Fibroblast of upper back skin (primary cell): ENCODE measurements at places on chromosomes 1 and 21.

- DNase-seq, result peak; percentile 53
Observed at GRCh38 chr1:11719313-11720032, 16.5 kb upstream of the AGTRAP start.

GRCh38 chr21:31987696-31988095 lies 114.9 kb downstream of the HUNK start:
- DNase-seq, result no peak

- peak; percentile 35 for DNase-seq
Observed at GRCh38 chr1:234433563-234434285, 45.3 kb downstream of the TARBP1 start.

- DNase-seq, result peak; percentile 37
Observed at GRCh38 chr1:211305044-211305443, 21.6 kb upstream of the TRAF5 start.

GRCh38 chr1:11746795-11747487 lies 11.0 kb downstream of the AGTRAP start:
- no peak for DNase-seq

GRCh38 chr1:154328318-154329151 lies 3.2 kb downstream of the ATP8B2 start:
- peak; percentile 64 for DNase-seq

- peak; percentile 38 for DNase-seq
Observed at GRCh38 chr1:171718216-171718615, 23.6 kb downstream of the VAMP4 start.

DNA sequence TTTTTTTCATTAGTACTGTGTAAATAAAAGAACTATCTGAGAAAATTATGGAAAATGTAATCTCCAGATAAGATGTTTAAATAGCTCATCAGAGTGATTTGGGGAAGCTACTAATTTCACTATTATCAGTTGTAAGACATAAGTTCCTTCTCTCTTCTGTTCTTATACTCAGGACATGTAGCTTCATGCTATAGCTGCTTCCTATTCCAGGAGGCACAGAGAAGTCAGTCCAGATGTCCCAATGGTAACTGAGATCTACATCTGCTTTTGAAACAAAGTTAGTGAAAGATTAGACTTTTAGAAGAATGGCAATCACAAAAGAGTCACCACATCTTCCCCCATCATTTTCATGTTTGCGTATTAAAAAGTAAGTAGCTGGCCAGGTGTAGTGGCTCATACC lies 5.6 kb downstream of the MAP3K21 start:
- DNase-seq, result no peak

DNA sequence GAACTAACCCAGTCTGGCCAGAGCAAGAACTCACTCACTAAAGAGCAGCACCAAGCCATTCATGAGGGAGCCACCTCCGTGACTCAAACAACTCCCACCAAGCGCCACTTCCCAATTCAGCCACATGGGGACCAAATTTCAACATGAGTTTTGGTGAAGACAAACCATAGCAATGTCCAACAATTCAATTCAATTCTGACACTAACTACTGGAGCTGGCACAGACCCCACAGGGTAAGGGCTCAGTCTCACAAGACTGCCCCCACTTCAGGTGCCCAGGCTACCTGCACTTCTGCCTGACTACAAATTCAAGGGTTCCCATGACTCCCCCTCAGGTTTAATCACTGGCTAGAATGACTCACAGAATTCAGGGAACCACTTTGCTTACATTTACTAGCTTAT lies 48.8 kb upstream of the RAP1A start:
- DNase-seq, result no peak

GRCh38 chr1:180229483-180230415 lies at the start of gene LHX4:
TSS of gene LHX4 (plus strand) at chr1:180230264. CDS start at chr1:180230530, 266 bp downstream.
- DNase-seq, result no peak

DNA sequence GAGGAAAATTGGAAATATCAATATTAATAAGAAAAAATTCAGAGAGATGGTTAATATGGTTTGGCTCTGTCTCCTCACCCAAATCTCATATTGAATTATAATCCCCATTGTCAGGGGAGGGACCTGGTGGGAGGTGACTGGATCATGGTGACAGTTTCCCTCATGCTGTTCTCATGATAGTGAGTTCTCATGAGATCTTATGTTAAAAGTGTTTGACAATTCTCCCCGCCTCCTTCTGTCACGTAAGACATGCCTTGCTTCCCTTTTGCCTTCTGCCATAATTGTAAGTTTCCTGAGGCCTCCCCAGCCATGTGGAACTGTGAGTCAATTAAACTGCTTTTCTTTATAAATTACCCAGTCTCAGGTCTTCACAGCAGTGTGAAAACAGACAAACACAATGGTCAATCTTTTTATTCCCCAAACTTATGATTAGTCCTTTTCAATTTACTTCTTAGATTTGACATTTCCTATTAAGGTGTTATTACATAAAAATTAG lies 11.0 kb downstream of the EGLN1 start:
- no peak for DNase-seq

DNA sequence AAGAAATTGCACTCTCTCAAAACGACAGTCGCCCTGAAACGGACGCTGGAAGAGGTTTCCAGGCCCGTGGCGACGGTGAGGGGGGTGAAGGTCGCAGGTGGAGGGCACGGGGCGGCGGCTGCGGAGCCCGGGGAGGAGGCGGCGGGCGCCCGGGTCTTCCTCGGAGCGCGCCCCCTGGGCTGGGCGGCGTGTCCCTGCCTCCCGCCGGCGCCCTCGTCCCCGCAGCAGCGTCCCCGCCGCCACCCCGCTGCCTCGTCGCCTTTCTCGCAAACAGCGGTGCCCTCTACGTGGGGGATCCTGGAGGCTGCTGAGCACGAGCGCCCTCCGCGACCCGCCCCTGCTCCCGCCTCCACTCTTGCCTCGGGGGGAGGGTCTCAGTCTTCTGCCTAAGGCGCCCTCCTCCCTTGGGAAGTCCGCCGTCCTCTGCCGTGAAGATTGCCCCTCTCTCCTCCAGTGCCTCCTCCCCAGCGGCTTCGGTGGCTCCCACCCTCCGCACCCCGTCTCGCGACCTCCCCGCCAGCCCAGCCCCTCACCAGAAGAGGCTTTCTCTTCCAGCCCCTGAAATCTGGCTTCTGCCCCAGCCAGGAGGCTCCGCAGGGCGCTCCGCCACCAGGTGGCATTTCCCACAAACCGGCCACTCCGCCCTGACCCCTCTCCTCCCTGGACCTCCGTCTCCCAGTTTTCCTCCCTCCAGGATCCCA lies 227.4 kb downstream of the SDCCAG8 start:
- DNase-seq, result no peak

DNA sequence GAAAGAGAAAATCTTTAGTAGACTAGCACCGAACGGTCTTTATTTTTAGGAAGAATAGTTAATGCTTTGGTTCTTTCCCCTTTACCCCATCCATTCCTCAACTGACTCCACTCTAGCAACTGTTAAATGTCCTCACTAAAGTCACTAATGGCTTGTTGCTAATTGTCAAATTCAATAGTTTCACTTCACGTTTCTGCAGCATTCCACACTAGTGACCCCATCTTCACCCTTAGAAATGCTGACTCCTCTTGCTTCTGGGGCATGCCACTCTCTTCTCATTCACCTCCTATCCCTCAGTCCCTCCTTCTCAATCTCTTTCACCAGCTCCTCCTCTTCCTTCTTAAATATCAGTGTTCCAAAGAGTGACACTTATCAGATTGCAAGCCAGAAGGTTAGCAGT lies 19.4 kb upstream of the CADM3 start:
- no peak for DNase-seq

GRCh38 chr1:26994020-26994786 lies 711 bp downstream of the TRNP1 start:
- no peak for DNase-seq

GRCh38 chr1:236523704-236524141 lies at the start of gene LGALS8:
TSS of gene LGALS8 (plus strand) at chr1:236523982. CDS start at chr1:236526071, 2,089 bp downstream.
- DNase-seq, result peak; percentile 76

- DNase-seq, result peak; percentile 67
Observed at GRCh38 chr21:41768437-41769042, 1.7 kb upstream of the RIPK4 start.

DNA sequence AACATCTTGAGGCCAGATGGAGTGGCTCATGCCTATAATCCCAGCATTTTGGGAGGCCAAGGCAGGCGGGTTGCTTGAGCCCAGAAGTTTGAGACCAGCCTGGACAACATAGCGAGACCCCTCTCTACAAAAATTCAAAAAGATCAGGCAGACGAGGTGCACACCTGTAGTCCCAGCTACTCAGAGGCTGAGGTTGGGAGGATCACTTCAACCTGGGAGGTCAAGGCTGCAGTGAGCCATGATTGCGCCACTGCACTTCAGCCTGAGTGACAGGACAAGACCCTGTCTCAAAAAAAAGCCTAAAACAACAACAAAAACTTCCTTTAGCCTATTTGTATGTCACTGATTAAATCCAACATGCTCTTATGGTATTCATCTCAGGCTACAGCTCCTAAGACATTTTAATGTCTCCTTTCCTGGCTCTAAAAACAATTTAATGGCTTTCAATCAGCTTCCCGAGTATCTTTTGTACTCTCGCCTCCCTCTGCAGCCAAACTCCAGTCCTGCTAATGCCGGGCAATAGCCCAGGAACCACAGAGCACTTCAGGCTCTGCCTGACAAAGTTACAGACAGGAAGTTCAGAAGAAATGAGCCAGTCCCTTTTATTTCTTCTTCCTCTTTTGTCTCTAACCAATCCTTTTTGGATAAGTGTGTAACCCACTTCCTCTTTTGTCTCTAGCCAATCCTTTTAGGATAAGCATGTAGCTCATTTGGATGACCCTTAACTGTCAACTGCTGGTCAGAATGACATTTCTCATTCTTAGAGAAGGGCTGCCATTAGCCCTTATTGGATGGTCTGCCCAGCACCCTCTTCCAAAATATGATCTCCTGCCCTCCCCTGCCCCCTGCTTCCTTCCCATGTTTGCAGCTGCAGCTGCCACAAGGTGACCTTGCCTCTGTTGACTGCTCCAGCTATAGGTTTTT lies 6.6 kb upstream of the DOP1B start:
- peak; percentile 69 for DNase-seq

DNA sequence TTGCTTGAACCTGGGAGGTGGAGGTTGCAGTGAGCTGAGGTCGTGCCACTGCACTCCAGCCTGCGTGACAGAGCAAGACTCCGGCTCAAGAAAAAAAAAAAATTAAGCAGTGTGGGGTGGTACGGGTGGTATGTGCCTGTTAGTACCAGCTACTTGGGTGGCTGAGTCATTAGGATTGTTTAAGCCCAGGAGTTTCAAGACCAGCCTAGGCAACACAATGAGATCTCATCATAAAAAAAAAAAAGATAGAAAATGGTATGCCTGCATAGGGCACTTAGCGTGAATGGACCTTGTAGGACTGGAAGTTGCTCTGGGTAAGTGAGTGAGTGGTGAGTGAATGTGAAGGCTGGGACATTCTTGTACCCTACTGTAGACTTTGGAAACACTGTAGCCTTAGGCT lies 37.0 kb downstream of the TBCE start:
- no peak for DNase-seq

GRCh38 chr1:30868833-30869435 lies 39.6 kb downstream of the SDC3 start:
- no peak for DNase-seq

- DNase-seq, result peak; percentile 85
Observed at GRCh38 chr1:100164216-100164615, 13.8 kb downstream of the LRRC39 start.

- DNase-seq, result no peak
Observed at GRCh38 chr1:86567878-86568277, 21.0 kb downstream of the CLCA4 start.

- DNase-seq, result no peak
Observed at GRCh38 chr21:42340187-42341050, 10.4 kb downstream of the TFF2 start.

DNA sequence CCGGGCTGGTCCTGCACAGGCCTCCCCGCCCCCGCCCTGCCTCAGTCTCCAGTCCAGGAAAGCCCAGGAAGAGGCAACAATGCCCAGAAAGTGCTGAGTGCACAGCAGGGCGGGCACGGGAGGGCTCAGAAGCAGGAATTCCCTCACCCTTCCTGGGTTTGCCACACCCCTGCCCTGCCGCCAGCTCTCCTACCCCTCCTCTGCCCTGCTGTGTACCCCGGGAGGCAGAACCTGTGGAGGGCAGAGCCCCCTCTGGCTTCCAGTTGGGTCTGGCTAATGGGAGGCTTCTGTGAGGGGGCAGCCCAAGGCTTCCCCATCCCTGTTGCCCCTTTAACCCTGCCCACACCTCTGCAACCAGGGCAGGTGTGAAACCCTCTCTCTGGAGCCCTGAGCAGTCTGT lies 47.5 kb upstream of the CSF3R start:
- no peak for DNase-seq

- no peak for DNase-seq
Observed at GRCh38 chr1:51628715-51629590, 12.1 kb downstream of the OSBPL9 start.

DNA sequence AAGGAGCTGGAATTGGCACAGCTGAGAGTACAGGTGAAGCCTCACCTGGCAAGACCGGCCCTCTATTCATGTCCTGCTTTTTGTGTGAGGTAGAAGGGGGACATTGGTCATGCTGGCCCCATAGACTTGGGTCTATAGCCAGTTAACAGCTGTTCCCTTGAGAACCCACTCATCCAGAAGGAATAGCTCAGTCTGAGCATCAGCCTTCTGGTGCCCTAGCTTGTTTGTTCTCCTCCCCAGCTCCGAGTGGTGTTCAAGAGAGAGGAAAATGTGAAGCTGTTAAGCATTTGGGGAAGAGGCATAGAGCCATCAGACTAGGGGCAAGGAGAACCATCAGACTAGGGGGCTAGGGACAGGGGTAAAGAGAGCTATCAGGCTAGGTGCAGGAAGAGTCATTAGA lies 290.9 kb downstream of the SIPA1L2 start:
- no peak for DNase-seq

GRCh38 chr1:205991237-205991636 lies 12.0 kb downstream of the RAB7B start:
- peak; percentile 64 for DNase-seq

- DNase-seq, result no peak
Observed at GRCh38 chr1:147235822-147236221, 6.7 kb upstream of the CHD1L start.

DNA sequence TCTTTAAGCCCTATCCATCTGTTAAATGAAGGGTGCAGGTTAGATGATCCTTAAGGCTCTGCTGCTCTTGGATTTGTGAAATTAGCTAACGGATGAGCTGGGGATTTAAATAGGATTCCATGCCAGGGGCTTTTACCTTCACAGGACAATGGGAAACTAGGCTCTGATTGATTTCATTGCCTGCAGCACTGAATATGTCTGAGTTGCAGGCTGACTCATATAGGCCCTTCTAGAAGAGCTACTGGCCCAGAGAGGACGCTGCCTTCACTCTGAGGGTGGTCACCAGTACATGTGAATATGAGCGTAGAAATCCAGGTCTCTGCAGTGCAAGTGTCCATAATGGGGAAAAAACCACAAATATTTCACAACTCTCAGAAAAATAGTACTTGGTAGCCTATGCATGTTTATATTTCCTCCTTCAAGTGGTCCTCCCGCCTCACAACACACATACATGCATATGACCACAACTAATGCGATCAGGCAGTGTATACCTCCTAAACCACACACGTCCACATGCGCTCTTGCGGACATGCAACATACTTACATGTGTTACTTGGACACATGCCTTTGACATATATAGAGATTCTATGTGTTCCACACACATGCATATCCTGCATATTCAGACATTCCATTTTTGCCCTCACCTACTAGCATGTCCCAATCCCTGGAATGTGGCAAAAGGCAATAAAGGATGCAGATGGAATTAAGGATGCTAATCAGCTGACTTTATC lies 233.8 kb upstream of the JUN start:
- DNase-seq, result peak; percentile 76
